NCI-H1092 (cell line): ENCODE measurements at places on chromosomes 2 and 18.

DNA sequence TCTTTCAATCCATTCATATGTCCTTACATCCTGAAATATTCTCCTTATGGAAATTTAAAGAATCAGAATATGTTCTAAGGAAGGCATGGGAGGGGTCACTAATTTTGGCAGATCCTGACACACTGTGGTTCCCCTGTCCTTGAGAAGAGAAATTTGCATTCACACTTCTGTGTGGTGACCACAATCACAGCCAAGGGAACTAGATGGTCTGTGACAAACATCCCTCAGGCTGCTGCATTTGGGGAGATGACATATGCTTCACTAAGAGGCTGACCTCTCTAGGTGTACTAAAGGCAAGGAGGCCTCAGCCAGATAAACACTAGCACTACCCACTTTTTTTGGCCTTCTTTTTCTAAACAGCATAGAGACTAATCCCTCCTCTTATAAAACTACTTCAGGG, 129.6 kb downstream of the MREG start:
- DNase-seq, result no peak

DNA sequence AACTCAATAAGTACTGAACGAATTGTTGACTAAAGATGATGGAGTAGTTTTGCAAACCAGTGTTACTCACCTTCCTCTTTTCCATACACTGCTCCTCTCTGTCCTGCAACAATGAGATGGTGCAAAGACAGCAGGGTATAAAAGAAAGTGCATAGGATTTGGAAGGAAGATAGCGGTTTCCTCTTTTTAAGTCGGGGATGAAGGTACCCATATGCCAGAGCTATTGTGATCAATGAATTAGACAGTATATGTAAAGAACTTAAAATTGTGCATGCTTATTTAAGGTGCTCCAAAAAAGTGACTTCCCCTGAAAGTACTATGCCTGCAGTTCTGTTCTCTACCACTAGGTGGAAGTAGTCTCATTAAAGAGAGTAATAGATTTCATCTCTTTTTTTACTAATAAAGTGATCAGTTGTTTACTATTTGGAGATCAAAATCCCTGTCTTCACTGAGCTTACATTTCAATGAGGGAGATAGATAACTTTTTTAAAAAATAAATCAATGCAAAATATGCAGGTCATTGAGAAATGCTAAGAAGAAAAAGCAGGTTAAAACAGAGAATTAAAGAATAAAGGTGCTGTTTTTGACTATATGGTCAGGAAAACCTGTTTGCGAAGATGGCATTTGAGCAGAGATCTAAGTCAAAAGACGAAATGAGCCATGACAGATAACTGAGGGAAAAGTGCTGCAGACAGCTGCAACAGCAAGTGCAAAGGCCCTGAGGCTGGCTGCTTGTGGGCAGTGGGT, 339.7 kb upstream of the SLC14A2 start:
- no peak for DNase-seq

DNA sequence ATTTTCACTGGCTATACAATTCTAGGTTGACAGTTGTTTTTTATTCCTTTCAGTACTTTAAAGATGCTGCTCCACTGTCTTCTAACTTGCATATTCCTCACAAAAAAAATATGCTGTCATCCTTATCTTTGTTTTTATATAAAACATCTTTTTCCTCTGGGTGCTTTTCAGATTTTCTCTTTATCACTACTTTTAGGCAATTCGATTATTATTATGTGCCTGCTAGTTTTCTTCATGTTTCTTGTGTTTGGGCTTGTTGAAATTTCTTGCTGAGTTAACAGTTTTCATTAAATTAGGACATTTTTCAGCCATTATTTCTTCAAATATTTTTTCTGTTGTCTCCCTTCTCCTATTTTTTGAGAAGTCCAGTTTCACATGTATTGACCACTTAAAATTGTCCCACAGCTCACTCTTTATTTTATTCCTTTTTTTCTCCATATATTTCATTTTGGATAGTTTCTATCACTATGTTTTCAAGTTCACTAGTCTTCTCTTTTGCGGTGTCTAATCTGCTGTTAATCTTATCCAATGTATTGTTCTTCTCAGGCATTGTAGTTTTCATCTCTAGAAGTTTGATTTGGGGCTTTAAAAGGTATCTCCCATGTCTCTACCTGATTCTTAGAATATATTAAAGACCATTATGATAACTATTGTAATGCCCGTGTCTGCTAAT, 205.1 kb upstream of the SIX3 start:
- DNase-seq, result no peak

DNA sequence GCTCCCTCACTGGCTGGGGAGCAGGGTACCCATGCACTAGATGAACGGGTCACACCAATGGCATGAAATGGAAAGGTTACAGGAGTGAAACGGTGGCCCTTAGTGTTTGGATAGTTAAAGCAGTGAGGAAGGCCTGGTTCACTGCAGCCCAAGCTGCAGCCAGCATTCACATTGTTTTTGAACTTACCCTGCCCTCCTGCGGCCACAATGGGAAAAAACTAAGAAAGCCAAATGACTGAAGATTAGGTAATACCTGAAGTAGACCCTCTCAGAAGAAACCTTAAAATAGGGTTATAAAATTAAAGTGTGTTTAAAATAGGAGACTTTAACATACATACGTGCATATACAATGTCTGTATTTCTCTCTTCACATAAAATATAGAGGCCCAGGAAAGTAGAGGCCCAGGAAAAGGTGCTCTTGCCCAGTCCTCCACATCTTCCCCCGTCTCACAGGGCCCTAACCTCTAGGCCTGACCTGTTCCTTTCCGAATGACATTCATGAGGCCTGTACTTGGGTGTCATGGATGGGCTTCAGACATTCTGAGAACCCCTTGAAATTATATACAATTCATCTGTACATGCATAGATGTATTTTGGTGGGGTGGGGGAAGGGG, 33.3 kb downstream of the DOK1 start:
- DNase-seq, result peak; percentile 24

DNA sequence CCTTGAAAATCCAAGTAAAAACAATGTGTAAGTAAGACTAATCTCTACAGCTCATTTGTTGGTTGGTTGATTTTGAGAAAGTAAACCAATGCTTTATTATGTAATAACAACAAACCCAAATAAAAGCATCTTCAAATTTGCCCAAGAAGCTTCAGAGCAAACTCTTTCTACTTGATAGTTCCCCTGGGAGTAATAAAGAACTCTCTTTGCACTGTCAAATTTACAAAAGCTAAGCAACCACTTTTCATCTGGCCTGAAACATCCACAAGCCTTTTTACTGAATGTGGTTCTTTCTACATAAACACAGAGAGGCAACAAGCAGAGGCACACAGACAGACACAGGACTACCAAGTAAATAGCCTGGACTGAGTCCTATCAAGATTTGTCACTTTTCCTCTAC, 28.8 kb upstream of the CACNB4 start:
- no peak for DNase-seq

DNA sequence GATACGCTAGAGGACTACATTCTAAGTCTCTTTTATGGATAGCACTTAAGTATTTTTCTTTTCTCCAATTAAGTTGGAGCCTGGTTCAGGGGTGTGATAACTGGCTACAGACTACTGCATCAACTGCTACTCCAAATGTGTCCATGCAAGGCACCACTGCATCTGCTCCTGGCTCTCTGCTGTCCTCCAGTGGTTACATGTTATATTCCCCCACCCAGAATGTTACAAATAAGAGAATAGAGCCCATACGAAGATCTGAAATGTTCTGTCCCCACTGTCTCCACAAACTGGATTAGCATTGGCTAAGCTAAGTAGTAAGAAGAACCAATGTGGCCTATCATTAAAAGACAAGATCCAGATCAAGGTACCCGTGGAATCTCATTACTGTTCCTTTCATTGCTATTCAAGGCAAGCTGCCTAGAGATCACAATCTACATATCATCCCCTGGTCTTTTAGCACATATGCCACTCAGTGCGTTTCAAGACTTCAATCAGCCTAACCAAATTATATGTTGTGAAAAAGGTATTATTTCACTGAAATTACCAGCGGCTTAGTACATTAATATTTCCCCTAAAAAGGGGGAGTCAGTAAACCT, 308.3 kb upstream of the SLC8A1 start:
- DNase-seq, result no peak

DNA sequence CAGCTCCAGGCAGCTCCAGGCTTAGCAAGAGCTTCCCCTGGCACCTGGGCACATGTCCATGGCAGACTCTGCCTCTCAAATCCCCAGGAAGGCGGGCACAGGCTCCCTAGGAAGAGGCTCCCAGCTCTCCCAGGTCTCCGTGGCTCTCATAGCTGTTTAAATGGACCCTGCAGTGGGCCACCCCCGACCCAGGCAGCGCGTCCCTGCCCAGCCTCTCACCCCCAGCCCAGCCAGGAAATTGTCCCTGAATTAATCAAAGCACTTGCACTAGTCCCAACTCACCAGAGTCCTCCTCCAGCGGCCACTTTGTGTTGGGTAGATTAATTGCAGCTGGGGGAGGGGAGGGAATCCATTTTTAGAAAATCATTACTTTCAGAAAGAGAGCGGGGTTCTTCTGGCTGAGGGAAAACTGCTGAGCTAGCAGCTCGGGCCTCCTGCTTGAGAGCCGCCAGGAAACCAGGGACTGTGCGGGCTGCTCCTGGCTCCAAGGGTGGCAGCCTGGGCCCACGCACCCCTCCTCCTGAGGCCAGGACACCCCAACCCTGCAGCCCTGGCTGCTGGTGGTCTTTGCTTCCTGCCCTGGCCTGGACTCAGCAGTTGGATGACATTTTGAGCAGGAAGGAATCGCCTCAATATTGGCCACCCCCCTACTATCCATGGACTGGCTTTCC, 36.0 kb downstream of the SMAD7 start:
- no peak for DNase-seq

DNA sequence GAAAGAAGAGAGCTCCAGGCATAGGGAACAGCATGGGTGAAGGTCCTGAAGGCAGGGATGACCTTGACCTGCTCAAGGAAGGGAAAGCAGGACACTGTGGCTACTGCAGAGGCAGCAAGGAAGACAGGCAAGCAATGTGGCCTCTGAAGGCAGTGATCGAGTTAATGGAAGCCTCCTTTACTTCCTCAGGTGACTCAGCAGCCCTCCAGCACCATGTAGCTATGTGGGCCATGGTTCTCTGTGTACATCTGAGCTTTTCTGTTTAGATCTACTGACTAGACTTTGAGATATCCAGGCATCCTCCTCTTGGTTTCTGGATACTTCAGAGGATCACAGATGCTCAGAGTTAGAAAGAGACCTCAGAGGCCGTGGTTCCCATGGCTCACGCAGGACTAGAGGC, 107.3 kb upstream of the PID1 start:
- no peak for DNase-seq

DNA sequence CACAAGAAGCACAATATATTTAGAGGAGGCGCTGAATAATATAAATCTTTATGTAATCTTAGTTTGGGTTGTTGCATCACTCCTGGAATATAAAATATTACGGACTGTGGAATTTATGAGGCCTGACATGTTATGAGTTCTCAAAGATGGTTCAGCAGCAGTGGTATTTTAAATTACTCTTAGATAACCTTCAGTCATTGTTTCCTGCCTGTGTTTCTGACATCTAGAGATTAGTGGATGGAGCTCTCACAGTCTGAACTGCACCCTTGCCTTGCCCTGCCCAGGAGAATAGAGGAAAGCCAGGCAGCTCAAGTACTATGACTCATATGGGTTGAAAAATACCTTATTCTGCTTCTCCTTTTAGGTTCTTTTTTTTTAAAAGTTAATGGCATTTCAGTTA, 70.0 kb downstream of the ACSL3 start:
- no peak for DNase-seq

DNA sequence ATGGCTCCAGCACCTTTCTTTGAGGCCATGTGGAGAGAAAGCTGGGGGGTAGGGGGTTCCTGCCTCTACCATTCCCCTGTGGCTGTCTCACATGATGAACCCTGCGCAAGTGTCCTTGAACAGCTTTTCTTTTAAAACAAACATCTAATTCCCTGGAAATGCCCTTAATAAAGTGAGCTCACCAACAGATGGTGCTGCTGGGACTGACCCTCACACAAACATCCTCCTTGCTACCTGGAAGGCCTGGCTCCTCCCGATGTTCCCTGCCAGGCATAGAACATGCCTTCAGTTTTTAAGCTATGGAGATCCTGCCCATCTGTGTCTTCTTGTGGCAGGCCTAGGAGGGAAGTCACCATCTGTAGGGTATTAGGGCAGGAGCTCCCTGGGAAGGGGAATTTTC, 60.7 kb upstream of the GATA6 start:
- no peak for DNase-seq

DNA sequence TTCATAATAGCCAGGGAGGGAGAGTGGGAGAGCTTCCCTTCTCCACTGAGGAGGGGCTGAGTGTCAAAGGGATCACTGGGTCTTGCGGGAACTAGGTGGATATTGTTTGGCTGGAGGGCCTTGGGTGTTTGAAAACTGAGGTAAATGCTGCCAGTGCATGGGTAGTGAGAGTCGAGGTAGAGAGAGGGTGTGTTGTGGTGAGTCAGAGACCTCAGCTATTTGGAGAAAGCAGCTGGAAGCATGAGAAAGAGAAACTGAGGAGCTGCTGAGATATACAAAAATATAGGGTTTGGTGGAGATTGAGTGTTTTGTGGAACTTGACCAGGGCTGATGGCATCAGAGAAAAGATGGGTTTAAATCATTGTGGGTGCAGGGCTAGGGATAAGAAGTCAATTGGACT, 127.0 kb upstream of the CCDC195 start:
- no peak for DNase-seq

- no peak for DNase-seq
These were observed 21.3 kb downstream of the COMMD1 start for GRCh38 chr2:61926531-61927477.

- no peak for DNase-seq
These were observed 299.6 kb upstream of the ZNF521 start for GRCh38 chr18:25651553-25651952.

GRCh38 chr2:168567836-168568235, 111.8 kb downstream of the CERS6 start:
- no peak for DNase-seq

DNA sequence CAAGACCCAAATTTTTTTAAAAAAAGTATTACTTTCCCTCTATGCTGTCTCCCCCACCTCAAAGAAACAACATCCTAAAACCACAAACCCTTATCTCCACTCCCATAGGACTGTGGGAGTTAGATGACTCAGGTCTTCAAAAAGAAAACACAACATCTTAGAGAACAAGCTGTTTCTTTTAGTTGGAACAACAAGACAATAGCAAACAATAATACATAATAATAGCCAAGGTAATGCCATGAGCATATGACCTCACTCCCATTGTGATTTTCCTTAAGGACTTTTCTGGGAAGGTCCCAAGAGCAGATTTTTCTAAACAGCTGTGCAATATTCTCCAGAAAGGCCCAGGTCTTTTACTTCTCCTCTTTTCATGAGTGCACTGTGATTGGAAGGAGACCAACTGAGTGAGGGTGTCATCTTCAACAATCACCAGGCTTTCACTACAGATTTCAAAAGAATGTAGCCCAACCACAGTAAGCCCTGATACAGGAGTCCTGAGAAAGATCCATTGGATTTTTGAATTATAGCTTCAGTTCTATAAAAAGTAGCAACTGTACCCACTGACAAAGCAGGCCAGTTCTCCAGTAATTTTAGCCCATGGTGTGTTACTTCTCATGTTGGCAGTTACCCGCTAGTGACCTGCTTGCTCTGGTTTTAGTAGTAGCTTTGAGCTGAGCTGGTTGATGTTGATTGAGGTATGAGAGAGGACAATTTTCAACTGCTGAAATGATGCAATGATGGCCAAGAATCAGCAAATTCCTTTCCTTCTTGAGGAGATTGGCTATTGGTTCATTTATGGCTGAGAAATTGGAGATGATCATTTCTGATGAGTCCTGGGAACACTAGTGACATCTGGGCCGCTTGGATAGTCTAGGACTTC, 144.5 kb upstream of the TCF4 start:
- DNase-seq, result no peak

GRCh38 chr2:128591022-128591860, 272.6 kb upstream of the HS6ST1 start:
- DNase-seq, result no peak

- DNase-seq, result no peak
These were observed 26.5 kb downstream of the RMP24 start for GRCh38 chr18:35998967-35999366.
